ENCODE measurements at places on chromosomes 7 and 10.

GRCh38 chr7:11612737-11613136 lies 219.3 kb downstream of the THSD7A start:
- DNase-seq: no peak

- no peak for DNase-seq
These were observed 92.1 kb downstream of the GRB10 start for GRCh38 chr7:50690541-50691011.

- DNase-seq: no peak
These were observed 61.8 kb upstream of the C10orf90 start for GRCh38 chr10:126732308-126732707.

DNA sequence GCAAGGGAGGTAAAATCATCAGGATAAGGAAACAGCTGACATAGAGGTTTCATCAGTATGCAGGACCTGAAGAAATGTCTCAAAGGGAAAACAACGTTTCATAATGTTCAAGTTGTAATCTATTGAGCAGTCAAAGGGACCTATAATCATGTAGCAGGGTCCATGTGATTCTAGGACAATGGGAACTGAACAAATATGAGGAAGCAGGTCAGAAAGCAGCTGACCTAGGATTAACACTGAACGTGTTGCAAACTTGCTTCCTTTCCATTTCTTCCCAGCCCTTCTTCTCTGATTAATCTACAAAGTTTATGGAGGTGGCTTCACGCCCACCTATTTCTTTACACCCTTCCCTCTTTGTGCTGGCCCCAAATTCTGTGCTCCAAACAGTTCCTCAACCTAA lies 256.9 kb upstream of the AKR1E2 start:
- no peak for DNase-seq

DNA sequence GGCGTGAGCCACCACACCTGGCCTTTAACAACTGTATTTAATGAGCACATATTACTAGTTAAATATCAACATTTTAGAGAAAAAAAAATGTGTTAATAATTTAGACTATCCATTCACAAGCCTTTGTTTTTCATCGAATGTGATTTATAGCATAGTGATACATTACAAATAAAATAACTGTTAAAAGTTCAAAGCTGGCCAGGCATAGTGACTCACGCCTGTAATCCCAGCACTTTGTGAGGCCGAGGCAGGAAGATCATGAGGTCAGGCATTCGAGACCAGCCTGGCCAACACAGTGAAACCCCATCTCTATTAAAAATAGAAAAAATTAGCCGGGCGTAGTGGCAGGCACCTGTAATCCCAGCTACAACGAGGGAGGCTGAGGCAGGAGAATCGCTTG lies 72.7 kb downstream of the HACD1 start:
- no peak for DNase-seq

- DNase-seq: no peak
These were observed 64.6 kb upstream of the KCNMA1 start for GRCh38 chr10:77702166-77702565.

- peak; percentile 61 for DNase-seq
These were observed 844 bp downstream of the NRF1 start for GRCh38 chr7:129612112-129613015.

- DNase-seq: no peak
These were observed 7.9 kb downstream of the LDB1 start for GRCh38 chr10:102112210-102112817.

GRCh38 chr7:68676813-68677535 lies 921.3 kb upstream of the AUTS2 start:
- DNase-seq: no peak

GRCh38 chr10:116664631-116665030 lies 43.9 kb downstream of the PNLIPRP2 start:
- DNase-seq: no peak

GRCh38 chr10:128324058-128324827 lies 198.0 kb upstream of the MKI67 start:
- DNase-seq: peak; percentile 74

DNA sequence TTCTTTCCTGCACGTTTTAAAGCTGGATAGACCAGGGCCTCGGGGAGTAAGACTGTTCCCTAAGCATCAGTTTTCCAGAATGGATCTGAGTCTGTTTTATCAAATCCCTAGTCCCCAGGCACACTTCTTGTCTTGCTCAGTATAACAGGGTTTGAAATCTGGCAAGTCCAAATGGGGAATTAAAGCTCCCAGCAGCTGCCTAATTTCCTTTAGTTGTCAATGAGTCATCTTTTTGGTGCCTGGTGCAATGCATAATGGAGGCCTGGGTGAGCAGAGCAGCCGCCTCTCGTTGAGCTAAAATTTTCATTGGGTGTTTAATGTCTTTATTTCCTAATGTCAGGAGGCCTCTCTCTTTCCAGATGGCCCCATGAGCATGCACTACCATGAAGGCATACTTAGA lies 87.9 kb downstream of the STRA8 start:
- no peak for DNase-seq

- DNase-seq: no peak
These were observed 45.2 kb downstream of the EZH2 start for GRCh38 chr7:148838905-148839304.

DNA sequence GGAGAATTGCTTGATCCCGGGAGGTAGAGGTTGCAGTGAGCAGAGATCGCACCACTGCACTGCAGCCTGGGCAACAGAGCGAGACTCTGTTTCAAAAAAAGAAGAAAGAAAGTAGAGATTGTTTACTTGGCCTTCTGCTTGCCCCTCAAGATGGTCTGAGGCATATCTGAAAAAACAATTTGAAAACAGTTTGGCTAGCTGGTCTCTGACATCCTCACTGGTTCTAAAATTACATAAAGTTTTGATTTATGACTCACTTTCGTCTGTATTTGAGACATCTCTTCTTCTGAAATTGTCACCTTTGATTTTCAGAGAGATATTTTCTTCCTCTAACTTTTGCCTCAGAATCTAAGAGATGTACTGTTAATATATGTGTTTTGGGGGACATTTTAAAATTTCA lies 49.6 kb upstream of the HELLS start:
- no peak for DNase-seq

- DNase-seq: no peak
These were observed 31.7 kb downstream of the ARHGAP12 start for GRCh38 chr10:31896968-31897384.

DNA sequence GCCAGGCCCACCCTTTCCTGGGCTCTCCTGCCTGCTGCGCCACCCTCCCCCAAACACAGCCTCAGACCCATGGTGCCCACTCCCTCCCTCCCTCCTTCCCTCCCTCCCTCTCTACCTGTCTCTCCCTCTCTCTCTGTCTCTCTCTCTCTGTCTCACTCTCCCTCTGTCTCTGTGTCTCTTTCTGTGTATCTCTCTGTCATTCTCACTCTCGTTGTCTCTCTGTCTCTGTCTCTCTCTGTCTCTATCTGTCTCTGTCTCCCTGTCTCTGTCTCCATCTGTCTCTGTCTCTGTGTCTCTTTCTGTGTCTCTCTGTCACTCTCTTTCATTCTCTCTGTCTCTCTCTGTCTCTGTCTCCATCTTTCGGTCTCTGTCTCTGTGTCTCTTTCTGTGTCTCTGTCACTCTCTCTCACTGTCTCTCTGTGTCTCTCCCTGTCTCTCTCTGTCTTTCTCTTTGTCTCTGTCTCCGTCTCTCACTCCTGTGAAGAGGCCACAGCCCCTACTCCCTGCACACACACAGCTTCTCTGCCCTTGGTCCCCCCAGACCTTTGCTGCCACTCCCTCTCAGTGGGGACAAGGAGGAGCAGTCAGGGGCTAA lies 51.5 kb downstream of the CALML3 start:
- peak; percentile 23 for DNase-seq

GRCh38 chr7:25842201-25842733 lies 309.7 kb upstream of the NFE2L3 start:
- DNase-seq: no peak

DNA sequence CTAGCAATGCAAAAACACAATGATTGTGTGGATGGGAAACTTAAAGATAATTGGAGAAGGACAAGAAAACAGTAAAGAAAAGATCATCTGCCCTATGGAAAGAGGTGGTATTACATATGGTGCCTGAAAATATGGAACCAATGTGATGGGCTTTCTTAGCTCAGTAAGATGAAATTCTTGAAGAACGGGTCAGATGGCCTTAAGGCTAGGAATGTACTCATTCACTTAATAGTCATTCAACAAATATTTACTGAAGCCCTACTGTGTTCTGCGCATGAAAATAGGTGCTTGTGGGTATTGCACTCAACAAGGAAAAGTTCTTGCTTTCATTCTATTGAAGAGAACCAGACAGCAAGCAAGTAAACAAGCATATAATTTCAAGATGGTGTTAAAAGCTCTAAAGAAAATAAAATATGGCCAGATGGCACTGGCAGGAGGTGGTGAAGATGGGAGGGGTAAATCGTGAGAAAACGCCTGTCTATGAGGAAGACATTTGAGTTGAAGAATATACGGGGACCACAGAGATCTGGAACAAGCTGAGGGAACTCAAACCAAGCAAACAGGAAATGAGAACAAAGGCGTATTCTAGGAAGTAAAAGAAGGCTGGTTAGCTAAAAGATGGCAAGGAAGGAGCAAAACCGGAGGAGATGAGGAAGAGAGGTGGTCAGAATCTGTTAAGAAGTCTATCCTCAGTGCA lies 179.7 kb downstream of the ANK3 start:
- no peak for DNase-seq

DNA sequence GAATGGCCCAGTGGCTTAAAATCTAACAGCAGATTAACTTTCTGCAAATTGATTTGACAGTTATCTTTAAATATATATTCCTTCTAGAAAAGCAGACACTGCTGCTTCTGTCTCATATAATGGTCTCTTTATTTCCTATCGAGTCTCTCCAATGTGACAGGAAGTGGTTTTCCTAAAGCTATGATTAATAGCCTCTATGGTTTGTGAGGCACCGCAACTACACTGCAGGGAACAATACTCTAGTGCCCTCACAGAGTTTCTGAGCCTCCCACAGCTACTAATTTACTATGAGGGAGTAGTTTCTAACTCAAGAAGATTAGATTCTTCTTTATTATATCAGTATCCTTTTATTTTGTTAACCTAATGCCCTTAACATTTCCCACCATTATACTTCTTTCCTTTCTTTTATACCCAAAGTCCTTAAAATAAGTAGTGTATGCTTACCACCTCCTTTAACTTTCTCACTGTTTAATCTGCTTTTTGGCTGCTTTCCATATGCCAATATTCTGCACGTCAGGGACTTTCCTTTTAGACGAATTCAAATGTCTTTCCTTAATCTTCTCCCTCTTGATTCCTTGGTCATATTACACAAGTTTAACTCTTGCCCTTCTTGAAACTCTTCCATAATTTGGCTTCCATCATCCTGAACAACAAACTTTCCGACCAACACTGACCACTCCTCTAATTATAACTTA lies 23.8 kb upstream of the AHR start:
- DNase-seq: no peak

DNA sequence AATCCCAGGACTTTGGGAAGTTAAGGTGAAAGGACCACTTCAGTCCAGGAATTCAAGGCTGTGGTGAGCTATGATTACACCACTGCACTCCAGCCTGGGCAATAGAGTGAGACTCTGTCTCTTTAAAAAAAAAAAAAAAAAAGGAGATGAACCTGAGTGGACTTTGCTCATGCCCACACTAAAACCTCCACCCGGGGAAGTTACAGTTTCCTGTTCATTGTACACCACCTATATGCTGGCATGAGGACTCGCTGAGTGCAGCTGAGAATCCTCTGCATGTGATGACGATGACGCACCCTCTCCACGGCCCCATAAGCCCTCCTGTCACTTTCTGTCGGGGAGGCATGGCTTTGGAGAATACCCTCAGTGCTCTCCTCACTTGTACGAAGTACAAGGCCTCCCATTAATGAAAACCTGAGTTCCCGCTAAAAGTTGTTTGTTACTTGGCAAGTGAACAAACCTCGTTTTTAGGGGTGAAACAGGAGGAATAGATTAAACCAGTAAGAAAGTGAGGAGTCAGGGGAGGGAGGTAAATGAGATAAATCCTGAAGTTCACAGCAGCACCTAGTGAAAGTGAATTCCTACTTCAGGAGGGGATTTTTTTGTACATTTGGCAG lies 15.9 kb downstream of the TMEM176B start:
- no peak for DNase-seq

- DNase-seq: no peak
These were observed 62.0 kb upstream of the RNF32 start for GRCh38 chr7:156578578-156578940.

DNA sequence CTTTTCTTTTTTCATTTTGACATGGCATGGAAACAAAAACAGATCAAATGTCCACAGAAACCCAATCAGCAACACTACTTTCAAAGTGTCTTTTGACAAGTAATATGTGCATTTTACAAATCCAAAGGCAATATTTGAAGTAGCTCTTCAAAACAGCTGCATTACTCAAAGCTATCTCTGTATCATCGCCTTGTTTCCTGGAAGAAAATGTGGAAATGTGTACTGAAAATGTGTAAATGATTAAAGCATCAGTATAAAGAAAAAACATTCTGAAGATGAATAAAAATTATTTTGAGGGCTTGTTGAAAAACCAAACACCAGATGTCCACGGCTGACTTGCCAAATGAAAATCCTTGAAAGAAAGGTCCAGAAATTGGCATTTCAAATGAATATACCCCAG lies 16.5 kb upstream of the ITGB8 start:
- no peak for DNase-seq

DNA sequence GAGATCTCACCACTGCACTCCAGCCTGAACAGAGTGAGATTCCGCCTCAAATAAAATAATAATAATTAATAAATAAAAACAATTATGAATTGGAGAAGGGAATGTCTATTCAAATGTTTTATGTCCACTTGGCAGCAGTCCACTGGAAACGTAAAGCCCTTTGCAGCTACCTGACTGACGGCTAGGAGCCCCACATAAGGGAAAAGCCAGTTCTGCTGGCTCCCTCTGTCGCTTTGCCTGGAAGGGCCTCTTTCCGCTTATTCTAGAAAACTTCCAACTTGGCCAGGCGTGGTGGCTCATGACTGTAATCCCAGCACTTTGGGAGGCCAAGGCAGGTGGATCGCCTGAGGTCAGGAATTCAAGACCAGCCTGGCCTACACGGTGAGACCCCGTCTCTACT lies 6.1 kb upstream of the TNS3 start:
- peak; percentile 30 for DNase-seq

DNA sequence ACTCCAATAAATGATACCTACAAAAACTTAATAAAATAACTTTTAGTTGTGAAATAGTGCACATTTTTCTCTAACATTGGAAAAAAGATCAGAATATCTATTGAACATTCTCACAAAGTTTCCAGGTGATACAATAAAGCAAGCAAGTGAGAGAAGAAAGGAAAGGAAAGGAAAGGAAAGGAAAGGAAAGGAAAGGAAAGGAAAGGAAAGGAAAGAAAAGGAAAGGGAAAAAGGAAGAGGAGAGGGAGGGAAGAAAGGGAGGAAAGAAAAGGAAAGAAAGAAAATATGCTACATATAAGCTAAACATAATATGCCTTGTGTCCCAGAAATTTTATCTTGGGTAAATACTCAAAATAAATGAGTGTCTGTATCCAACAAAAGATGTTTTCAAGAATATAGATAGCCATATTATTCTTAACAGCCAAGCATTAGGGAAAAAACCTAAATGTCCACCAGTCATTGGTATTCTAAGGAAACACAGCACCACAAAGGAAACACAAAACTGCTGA lies 510.2 kb upstream of the ZWINT start:
- no peak for DNase-seq

GRCh38 chr10:5888351-5888750 lies 1.3 kb downstream of the ANKRD16 start:
- DNase-seq: no peak

Measured in left hindlimb (tissue), 1 donor.